Natural killer cell (primary cell): ENCODE measurements at places on chromosomes 4 and X. TPM values are rescaled to one million over a fixed set of nuclear protein-coding genes. Genes with fewer than 3 reads are reported as not detected.

Gene CXCL10
- total RNA-seq = not detected

Gene MAOB
- total RNA-seq = not detected

Gene PPARGC1A
- total RNA-seq = not detected

Gene C4orf50
- 2.7 TPM for total RNA-seq

Gene YIPF7
- total RNA-seq = not detected

Gene FGF5
- total RNA-seq = not detected

Gene SHROOM2
- not detected for total RNA-seq

Gene RHOXF2B
- not detected for total RNA-seq

Gene C4orf51
- not detected for total RNA-seq

Gene LRIT3
- total RNA-seq = 0.12 TPM

Gene TMEM271
- not detected for total RNA-seq

Gene UGT8
- total RNA-seq = 0.25 TPM

Gene STOX2
- total RNA-seq = 0.23 TPM

- H3K4me3 ChIP-seq = no peak overlapping the region
- H3K27me3 ChIP-seq = no peaks in the 10 kb centered on the region
- DNase-seq = no peak
Observed at GRCh38 chr4:138348055-138348454, 105.9 kb upstream of the SLC7A11 start.

GRCh38 chr4:159382856-159383561 is 280.1 kb downstream of the RAPGEF2 start:
- no peak for DNase-seq
- H3K4me3 ChIP-seq = no peak overlapping the region
- H3K27me3 ChIP-seq = no peaks in the 10 kb centered on the region
- H3K4me1 ChIP-seq = no peaks in the 10 kb centered on the region

- H3K27me3 ChIP-seq = no peaks in the 10 kb centered on the region
- H3K36me3 ChIP-seq = no peaks in the 10 kb centered on the region
- no peak overlapping the region for H3K4me3 ChIP-seq
- H3K27ac ChIP-seq = no peak overlapping the region
- H3K4me1 ChIP-seq = no peaks in the 10 kb centered on the region
Observed at GRCh38 chrX:29671421-29671820, 543.9 kb upstream of the MAGEB2 start.

GRCh38 chrX:29435396-29435795 is 780.0 kb upstream of the MAGEB2 start:
- DNase-seq = no peak
- H3K4me3 ChIP-seq = no peak overlapping the region
- no peaks in the 10 kb centered on the region for H3K4me1 ChIP-seq
- no peaks in the 10 kb centered on the region for H3K36me3 ChIP-seq
- H3K27ac ChIP-seq = no peak overlapping the region

DNA sequence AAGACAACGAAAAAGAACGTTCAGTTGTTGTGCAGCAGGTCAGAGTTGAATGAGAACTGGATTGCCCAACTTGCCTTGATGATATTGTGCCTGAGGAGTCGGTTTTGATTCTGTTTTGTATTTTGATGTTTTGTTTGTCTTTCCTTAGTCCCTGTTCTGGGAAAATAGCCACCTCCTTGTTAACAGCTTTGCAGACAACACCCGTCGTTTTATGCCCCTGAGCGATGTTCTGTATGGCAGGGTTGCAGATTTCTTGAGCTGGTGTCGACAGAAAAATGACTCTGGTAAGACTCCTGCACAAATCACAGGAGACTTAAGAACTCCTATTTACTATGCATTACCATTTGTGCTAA is 4.5 kb downstream of the BST1 start:
- H3K36me3 ChIP-seq = no peaks in the 10 kb centered on the region
- peaks cover 11% of the 10 kb centered on the region for H3K4me1 ChIP-seq
- no peak overlapping the region for H3K4me3 ChIP-seq
- no peak for DNase-seq
- H3K27ac ChIP-seq = no peak overlapping the region
- peaks cover under 1% of the 10 kb centered on the region for H3K27me3 ChIP-seq

DNA sequence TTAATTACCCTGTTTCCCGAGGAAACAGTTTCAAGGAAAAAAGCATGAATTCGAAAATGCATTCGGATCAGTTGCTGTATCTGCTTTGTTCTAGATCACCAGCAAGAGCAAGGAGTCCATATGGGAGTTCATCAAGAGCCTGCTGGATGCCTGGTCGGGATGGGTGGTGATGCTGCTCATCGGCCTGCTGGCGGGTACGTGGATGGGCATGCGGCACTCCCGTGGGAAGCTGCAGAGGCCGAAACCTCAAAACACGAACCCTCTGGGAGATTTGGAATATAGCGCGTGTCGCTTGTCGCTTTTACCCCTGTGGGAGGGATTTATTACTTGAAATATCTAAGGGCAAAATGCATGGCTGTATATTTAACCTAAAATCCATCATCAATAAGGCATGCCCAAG is 30.6 kb downstream of the CLCN4 start:
- DNase-seq = no peak
- no peaks in the 10 kb centered on the region for H3K27me3 ChIP-seq
- no peak overlapping the region for H3K4me3 ChIP-seq
- no peaks in the 10 kb centered on the region for H3K4me1 ChIP-seq
- no peaks in the 10 kb centered on the region for H3K36me3 ChIP-seq
- H3K27ac ChIP-seq = no peak overlapping the region

- no peak overlapping the region for H3K27ac ChIP-seq
- no peaks in the 10 kb centered on the region for H3K36me3 ChIP-seq
- peaks cover 4% of the 10 kb centered on the region for H3K4me1 ChIP-seq
- DNase-seq = no peak
- no peaks in the 10 kb centered on the region for H3K27me3 ChIP-seq
Observed at GRCh38 chr4:3360777-3361176, 68.0 kb downstream of the RGS12 start.

DNA sequence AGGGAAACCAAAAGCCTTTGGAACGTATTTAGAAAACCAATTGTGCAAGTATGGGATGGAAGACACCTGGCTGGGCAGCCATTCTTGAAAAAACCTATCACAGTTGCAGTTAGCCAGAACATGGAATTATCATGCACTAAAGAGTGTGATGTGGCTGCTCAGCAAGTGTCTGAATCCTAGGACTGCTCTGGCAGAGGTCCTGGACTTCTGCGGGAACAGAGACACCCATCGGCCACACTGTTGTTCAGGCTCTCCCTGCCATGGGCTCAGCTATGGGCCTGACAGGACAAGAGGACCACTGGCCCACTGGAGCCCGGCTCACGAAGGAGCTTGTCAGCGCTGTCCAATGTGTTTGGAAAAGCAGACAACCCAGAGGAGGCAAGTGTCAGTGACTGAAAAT is 115.7 kb upstream of the GPC4 start:
- no peaks in the 10 kb centered on the region for H3K4me1 ChIP-seq
- H3K27ac ChIP-seq = no peak overlapping the region

- H3K36me3 ChIP-seq = no peaks in the 10 kb centered on the region
- H3K4me1 ChIP-seq = no peaks in the 10 kb centered on the region
- H3K4me3 ChIP-seq = no peak overlapping the region
- no peak overlapping the region for H3K27ac ChIP-seq
Observed at GRCh38 chr4:48262926-48263325, 6.7 kb downstream of the TEC start.

DNA sequence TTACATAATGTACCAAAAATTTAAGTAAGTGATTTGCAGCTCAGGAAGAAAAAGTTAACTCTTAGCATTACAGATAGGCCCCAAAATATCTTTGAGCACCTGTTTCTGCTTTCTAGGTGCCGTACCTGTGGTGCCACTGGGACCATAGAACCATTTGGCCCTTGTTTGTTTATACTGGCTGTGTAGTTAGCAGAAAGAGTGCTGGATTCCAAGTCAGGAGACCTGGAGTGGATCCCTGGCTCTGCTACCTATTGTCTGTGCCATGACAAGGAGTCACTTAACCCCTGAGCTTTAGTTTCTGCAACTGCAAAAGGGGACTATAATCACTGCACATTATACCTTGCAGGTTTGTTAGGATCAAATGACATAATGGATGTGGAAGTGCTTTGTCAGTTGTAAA is 137.8 kb upstream of the GPR101 start:
- H3K4me3 ChIP-seq = no peak overlapping the region
- no peak for DNase-seq
- no peaks in the 10 kb centered on the region for H3K27me3 ChIP-seq
- H3K36me3 ChIP-seq = no peaks in the 10 kb centered on the region
- H3K27ac ChIP-seq = no peak overlapping the region

- no peaks in the 10 kb centered on the region for H3K36me3 ChIP-seq
- H3K27me3 ChIP-seq = no peaks in the 10 kb centered on the region
- H3K4me1 ChIP-seq = no peaks in the 10 kb centered on the region
- no peak overlapping the region for H3K27ac ChIP-seq
Observed at GRCh38 chr4:31328932-31329331, 608.8 kb downstream of the PCDH7 start.

DNA sequence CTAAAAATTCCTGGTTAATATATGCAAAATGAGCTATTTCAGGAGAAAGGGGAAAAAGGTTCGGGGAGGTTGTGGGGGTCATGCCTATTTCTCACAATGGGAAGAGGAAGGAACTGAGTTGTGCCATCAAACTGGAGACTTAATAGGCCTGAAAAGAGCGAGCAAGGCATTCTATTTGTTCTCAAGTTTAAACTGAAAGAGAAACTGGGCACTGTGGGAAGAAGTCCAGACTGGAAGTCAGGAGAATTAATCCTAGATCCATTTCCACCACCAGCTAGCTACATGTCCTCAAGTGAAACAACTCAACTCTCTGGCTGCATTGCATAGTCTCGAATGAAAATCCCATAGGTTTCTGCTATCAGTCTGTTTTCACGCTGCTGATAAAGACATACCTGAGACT is 50.6 kb downstream of the PPARGC1A start:
- H3K27me3 ChIP-seq = no peaks in the 10 kb centered on the region
- H3K4me1 ChIP-seq = no peaks in the 10 kb centered on the region
- no peaks in the 10 kb centered on the region for H3K36me3 ChIP-seq
- no peak for DNase-seq
- no peak overlapping the region for H3K27ac ChIP-seq

DNA sequence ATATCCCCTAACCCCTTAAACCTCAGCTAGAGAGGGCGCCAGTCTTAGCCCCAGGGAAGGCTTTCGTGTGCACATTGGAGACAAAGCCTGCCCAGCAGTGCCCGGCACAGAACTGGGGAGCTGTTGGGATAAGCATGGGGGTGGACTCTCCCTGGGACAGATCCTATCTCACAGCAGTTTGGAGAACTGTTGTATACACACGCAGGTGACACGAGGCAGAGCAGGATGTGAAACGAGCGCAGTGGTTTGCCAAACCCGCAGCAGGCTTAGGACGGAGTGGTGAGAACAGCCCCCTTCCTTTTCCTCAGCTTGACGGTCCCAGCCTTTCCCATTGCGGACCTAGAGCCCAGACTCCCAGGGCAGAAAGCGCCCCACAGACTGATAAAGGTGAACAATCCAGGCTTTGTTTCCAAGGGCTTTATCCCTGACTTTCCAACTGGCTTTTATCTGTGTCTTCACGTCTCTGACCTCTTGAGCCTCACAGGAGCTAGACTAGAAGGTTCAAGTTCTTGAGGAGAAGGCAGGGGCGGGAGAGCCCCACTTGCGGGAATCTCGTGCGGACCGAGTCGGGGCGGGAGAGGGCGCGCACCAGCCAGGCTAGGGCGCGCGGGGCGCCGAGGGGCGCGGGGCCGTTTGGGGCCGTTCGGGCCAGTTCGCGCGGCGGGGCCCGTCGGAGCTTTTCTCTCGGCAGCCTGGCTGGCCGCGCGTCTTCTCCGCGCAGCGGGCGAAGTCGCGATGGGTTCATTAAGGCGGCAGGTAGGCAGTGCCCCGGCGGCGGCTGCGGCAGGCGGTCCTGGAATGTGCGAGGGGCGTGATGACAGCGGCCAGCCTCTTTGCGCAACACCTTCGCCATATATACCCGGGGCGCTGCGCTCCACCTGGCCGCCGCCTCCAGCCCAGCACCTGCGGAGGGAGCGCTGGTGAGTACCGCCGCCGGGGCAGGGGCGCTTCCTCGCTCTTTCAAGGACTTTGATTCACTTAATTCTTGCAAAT is at the start of gene SLC34A2:
Gene SLC34A2 (plus strand): TSS at position 881 of the 993 bp plus-strand sequence. CDS start 6,650 bp downstream, outside the sequence.
- H3K27ac ChIP-seq = no peak within 1 kb of the TSS
- peaks cover 5% of the 10 kb centered on the region for H3K4me1 ChIP-seq
- no peaks in the 10 kb centered on the region for H3K36me3 ChIP-seq
- peaks cover 11% of the 10 kb centered on the region for H3K27me3 ChIP-seq
- no peak within 1 kb of the TSS for H3K4me3 ChIP-seq

- no peak overlapping the region for H3K4me3 ChIP-seq
- H3K36me3 ChIP-seq = no peaks in the 10 kb centered on the region
- no peak overlapping the region for H3K27ac ChIP-seq
- no peak for DNase-seq
- H3K27me3 ChIP-seq = no peaks in the 10 kb centered on the region
Observed at GRCh38 chr4:187141101-187141500, 417.4 kb upstream of the FAT1 start.

GRCh38 chrX:115719171-115719570 is 158.2 kb downstream of the PLS3 start:
- H3K27me3 ChIP-seq = no peaks in the 10 kb centered on the region
- no peak overlapping the region for H3K27ac ChIP-seq
- DNase-seq = no peak
- no peaks in the 10 kb centered on the region for H3K36me3 ChIP-seq
- no peaks in the 10 kb centered on the region for H3K4me1 ChIP-seq
- no peak overlapping the region for H3K4me3 ChIP-seq

DNA sequence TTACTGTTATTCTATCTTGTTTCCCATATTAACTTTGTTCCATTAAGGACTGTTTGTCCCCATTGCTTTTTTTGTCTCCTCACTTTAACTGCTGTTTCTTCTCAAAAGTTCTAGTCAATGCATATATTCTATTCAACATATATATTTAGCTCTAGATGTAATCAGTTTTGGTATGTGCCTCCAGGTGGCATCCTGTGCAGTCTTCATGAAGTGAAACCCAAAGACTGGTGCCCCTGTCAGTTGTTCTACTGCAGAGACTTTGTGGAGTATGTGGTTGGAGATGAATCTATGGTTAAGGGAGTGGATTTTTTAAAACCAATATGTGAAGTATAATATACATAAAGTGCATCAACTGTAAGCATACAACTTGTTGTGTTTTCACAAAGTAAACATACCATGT is 57.0 kb downstream of the VAMP7 start:
- no peak for DNase-seq
- no peak overlapping the region for H3K27ac ChIP-seq

DNA sequence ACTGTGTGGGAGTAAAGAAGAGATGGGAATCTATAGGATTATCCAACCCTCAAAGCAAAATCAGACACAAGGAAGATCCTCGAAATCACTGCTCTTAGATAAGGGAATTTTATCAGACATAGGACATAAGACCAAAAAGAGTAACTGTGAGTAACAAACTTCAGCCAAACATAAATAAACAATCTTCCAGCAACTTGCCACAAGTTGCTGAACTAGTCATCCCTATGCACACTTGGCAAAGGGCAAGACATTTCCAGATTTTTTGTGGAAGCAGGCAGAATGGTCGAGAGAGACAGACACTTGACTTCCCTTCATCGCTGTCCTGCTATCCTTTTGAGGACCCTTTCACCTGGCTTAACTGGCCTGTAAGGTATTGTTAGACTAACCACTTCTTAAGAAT is 89.6 kb downstream of the KCNIP4 start:
- H3K4me3 ChIP-seq = no peak overlapping the region
- no peak overlapping the region for H3K27ac ChIP-seq
- no peaks in the 10 kb centered on the region for H3K36me3 ChIP-seq
- no peaks in the 10 kb centered on the region for H3K27me3 ChIP-seq
- no peak for DNase-seq
